ENCODE measurements at places on chromosomes 7 and 10.

DNA sequence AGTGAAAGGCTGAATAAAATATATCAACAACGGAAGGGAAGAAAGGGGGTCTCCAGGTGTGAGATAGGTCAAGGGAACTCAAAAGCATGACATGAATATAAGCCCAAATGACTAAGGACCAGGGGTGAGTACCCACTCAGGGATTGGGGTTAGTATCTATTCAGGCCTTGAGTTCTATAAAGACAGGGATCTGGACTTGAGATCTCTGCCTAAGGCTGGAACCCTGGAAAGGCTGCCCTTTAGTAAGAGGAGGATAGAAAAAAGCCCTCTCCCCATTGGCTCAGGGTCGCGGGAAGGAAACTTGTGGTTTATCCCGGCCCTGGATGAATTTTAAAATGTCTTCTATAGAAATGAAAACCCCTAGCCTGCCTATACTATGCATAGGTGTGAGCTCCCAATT, 2.4 kb upstream of the ITPRIP start:
- no peak for DNase-seq

DNA sequence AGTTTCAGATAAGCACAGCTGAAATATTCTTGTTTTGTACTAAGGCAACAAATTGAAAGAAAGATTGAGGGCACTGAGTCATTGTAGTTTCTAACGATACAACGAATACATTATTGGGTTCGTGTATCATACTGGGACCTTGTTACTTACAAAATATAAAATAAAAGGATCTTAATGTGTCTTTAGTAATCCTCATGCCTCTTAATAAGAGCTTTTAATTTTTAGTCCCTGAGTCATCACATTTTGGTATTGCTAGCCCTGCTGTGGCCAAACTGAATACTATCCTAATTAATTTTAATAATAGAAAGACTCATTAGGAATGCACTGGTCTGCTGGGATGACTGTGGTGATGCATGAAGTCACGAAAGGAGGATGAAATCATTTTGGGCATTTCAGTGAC, 309.7 kb downstream of the EXOC4 start:
- DNase-seq = no peak

DNA sequence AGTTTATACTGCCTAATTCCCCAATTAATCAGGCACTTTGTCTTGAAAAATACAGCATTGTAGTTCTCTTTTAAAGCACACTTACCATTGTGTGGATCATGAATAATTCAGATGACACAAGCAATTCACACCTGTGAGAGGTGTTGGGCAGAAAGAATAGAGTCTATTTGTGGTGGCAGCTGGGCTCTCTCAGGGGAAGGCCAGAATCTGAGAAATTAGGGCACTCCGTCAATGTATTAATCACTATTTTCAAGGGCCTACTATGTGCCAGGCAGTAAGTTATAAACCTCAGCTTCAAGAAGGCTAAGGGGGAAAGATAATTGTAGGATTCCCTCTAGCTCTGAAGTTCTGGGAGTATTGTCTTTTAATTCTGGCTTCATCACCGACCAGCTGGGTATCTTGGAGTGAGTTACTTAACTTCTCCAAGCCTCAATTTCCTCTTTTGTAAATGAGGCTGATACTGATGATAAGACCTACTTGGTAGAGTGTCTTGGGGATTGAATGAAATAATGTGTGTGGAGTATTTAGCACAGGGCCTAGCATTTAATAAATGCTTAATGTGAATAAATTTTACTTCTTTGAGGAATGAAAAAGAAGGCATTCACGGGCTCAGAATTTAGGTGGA, 2.5 kb downstream of the CHN2 start:
- DNase-seq = no peak

GRCh38 chr7:11298220-11298619, 324.5 kb downstream of the PHF14 start:
- no peak for DNase-seq

GRCh38 chr7:3265388-3265787, 35.7 kb upstream of the SDK1 start:
- DNase-seq = no peak

DNA sequence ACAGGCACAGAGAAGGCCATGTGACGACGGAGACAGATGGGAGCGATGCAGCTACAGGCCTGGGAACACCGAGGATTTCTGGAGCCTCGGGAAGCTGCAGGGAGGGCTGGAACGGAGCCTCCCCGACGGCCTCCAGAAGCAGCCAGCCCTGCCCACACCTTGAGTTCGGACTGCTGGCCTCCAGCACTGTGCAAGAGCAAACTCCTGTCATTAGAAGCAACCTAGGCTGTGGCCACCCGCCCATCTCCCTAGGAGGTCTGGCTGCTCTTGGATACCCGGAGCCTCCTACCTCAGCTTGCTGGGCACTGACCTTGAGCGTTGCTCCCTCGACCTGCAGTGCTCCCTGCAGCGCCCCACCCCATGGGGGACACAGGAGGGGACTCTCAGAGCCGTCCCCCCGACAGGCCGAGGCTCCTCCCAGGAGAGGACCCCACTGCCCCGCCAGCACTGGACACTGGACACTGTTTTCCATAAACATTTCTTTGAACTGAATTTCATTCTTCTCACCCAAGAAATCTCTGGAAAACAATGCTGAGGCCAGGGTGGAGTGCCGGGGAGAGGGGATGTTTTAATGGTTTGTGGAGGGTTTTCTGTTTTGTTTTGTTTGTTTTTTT, 22.5 kb upstream of the TNRC18 start:
- no peak for DNase-seq

DNA sequence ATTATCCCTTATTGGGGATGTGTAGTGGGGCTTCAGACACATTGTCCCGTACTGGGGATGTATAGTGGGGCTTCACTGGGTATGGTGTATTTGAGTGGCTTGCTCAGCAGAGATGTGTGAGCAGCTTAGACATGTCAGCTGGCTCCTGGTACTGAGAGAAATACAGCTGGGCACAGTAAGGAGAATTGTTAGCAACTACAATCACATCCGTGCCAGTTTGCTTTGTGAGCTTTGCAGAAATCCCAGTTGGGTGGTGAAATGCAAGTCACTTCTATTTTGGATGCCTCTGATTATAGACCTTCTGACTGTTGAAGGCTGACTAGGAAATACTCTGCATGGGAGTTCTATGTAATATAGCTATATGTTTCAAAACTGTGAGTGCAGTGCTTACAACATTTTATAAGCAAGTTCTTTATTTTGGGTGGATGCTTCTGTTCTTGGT, 10.8 kb downstream of the CCNY start:
- DNase-seq = no peak

DNA sequence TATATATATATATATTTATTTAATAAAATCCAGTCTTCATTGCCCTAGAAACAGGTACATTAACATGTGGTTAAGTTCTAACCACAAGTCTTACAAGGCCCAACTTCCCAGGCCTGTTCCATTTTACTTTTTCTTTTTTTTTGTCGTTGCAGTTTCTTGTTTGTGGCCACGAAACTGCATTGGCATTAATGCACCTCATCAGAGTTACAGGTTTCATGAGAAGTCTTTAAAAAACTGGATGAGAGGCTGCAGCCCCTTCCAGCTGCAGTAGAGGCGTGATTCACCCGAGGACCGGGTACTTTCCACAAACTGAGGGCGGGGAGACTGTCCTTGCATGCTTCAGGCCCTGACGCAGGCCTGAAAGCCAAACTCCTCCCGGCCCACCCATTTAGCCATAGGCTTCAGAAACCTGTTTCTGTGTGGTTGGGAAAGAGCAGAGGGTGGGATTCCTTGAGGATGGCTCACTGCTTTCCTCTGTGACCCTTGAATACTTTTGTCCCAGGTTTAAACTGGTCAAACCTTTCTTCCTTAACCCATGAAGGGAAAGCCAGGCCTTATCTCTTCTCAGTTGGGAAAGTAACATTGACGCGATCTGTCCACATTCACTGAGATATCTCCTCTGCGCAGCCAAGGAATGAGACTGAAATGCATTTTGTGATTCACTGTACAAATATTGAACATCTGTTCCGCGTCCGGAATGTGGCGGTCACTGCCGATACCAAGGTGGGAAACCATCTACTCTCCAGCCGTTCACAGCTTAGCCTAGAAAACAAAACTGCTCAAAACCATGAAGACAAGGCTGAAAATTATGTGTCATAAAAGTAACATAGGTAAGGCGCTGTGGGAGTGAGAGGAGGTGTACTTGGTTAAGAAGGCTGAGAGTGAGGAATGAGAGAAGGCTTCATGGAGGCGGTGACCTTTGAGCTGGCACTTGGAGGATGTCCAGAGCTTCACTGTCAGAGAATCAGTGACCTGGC, 311.7 kb downstream of the GATA3 start:
- DNase-seq = peak; percentile 39

DNA sequence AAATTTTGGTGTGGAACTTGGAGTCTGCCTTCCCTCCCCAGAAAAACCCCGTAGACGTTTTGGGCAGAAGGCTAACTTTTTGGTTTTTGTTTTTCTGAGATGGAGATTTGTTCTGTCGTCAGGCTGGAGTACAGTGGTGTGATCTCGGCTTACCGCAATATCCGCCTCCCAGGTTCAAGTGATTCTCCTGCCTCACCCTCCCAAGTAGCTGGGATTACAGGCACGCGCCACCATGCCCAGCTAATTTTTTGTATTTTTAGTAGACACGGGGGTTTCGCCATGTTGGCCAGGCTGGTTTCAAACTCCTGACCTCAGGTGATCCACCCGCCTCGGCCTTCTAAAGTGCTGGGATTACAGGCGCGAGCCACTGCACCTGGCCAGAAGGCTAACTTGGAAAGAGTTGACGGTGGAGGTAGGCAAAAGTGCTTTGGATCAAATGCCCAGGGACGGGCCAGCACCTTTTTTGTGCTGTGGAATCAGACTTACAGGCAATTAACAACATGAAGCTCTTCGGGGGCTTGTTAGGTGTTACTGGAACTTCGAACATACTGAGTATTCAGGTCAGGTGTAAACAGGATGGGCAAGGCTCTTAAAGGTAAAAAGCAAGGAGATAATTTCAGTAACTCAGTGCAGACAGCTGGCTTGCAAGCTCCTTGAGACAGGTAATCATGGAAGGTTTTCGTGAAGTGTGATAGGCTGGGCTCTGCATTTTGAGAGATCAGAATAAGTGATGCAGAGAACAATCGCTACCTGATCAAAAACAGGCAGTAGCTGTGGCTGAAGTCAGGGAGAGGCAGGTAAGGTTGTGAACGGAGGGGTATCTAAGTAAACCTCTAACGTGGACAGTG, 1.8 kb downstream of the PPP1R35 start:
- DNase-seq = no peak

GRCh38 chr7:87982116-87982515, 48.1 kb downstream of the ADAM22 start:
- no peak for DNase-seq

GRCh38 chr10:26503911-26504310, 65.8 kb downstream of the APBB1IP start:
- DNase-seq = no peak

DNA sequence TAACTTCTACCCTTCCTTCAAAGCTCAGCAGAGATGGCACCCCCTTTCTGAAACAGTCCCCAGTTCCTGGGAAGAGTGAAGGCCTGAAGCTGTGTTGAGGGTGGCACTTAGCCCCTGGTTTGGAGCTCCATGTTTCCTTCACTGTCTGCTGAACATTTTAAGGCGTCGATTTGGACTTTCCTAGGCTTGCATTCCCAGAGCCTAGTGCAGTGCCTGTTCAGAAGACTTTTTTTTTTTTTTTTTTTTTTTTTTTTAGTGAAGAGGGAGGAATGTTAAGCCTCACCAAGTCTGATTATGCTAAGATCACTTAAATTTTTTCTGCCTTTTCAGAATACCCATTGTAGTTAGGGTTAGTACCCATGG, 97.0 kb downstream of the PFKFB3 start:
- DNase-seq = no peak

DNA sequence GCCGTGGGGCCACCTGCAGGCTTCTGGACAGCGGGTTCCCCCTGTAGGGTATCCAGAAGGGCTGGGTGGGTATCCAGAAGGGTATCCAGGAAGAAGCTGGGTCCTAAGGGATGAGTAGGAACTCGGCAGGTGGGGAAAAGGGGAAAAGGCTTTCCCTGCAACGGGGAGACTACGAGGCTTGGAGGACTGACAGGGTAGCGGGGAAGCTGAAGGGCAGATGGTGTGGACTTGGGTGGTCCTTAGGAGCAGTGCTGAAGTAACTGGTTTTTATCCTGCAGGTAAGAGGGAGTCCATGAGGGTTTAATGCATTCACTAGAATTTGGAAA, 525 bp downstream of the UBE2D4 start:
- DNase-seq = no peak

GRCh38 chr7:26398756-26399509, 107.3 kb downstream of the SNX10 start:
- DNase-seq = no peak

GRCh38 chr7:147231275-147231674, 1114.7 kb downstream of the CNTNAP2 start:
- DNase-seq = no peak

GRCh38 chr10:100370714-100371481, 23.9 kb downstream of the SCD start:
- DNase-seq = peak; percentile 18

DNA sequence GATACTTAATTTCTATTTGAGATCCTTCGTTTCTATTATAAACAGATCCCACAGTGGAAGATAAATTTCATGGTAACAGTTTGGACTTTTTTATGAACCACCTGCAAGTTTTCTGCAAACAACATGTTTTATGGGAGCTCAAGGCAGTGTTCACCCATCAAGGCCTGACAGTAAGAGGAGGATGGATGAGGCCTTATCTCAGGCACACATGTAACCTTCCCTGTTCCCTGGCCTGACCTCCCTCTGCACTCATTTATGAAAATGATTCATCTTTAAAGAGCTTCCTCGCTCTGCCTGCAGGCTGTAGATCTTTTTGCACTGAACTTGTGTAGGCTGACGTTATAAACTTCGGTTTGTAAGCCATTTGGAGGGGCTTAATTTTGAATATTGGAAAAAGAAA, 500.1 kb downstream of the GATA3 start:
- no peak for DNase-seq
